ENCODE measurements at places on chromosomes 11 and 22.

DNA sequence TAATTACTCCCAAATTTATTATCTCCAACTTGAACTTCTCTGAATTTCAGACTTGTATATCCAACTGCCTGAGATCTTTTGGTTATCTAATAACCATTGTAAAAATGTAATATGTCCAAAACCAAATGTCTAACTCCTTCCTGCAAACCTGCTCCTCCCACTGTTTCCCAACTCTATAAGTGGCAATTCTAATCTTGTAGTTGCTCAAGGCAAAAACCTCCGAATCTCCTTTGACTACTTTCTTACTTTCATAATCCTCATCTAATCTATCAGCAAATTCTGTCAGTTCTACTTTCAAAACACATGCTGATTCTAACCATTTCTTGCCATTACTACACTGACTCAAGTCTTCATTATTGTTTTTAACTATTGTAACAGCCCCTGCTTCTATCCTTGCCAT, 55.7 kb downstream of the FAM168A start:
- DNase-seq: no peak

GRCh38 chr11:11884351-11884750, 42.6 kb downstream of the USP47 start:
- no peak for DNase-seq

GRCh38 chr22:42857845-42858481, 890 bp upstream of the ARFGAP3 start:
- peak; percentile 50 for DNase-seq

DNA sequence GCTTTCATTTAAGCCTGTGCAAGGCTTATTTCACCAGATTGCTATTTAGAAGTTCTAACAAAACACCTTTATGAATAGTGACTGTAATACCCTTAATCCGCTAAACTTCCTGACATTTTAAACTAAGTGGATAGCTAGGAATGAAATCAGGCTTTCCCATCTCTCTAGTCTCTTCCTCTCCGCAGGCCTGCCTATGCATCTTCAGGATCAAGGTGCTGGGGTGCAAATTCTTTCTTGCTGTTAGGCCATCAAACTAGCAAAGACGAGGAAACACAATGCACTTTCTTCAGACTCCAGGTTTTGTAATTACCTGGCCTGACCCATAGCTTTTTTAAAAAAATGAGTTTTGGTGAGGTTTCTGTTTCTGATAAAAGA, 149.4 kb downstream of the DBX1 start:
- DNase-seq: no peak

DNA sequence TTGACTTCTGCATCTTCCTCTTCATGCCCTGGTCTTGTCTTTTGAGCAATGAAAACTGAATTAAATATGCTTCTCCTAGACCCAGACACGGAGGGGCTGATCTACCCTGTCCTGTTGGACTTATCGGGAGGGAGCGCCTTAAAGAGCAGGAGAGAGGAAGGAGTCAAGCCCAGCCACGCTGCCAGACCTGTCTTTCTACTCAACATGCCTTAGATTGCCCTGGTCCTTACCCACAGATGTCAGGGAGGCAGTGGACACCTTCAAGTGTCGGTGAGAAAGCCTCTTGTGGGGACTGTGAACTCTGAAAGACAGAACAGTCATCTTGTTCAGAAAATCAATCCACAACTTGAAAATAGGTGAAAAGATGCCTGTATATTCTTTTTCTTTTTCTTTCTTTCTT, 61.8 kb downstream of the IRAG1 start:
- DNase-seq: no peak

DNA sequence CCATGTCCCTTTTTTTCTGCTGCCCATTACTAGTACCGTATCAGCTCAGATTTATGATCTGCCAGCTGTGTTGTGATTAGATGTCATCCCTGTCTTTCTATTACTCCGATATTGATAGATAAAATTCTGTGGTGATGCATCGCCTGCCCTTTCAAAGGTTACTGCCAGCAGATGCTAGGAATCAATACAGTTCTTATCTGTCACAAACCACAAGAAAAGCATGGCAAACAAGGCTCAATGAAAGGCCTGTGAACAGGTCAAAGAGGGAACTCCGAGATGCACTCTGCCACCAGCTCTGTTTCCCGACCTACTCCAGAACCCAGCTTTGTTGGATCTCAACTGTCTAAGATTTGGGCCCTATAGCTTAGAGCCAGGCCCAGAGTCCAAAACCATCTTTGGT, 246.0 kb downstream of the CADM1 start:
- DNase-seq: no peak

DNA sequence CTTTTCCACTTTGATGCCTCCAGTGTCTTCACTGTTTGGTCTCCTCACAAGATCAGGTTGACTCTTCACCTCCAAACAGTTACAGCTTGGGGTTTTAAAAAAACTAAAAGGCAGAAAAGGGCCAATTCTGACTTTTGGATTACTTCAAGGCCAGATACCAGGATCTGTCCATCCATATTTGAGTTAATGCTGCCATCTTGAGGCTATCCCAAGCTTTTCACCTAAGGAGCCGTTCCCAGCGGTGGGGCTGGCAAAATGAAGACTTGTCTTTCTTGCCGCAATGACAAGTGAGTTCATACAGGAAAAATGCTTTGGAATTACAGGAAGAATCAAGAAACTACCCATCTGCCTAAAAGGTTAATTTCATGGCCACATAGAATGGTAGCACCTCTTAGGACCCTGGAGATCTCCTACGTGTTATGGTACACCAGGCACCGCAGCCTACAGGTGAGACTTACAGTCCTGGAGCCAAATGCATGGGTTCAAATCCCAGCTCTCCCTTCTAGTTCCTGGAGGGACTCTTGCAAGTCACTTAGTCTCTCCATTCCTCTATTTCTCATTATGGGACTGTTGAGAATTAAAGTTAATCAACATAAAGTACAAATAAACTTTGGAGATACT, 6.0 kb upstream of the OR5B21 start:
- DNase-seq: no peak

DNA sequence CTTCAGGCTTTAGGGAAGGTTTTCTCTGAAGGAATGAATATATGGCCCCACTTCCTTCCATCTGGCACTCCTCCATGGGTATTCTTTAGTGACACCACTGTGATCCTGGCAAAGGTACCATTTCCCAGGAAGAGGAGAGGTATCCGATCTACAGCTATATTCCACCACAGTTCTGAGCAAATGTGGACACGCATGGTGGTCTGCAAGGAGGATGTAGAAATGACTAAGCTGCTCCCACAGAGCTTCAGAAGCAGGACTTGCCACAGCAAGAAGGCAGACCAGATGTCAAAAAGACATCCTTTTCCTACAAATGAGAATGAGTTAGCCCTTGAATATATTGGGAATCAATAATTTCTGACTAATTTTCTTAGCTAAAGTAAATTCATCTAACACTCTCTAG, 45.5 kb downstream of the ARFGAP2 start:
- no peak for DNase-seq

GRCh38 chr22:44202261-44202789, 21.6 kb downstream of the PARVG start:
- no peak for DNase-seq

- no peak for DNase-seq
These were observed 50.4 kb upstream of the CECR2 start for GRCh38 chr22:17318817-17319216.

- no peak for DNase-seq
These were observed 18.6 kb upstream of the DGCR8 start for GRCh38 chr22:20061481-20061861.

DNA sequence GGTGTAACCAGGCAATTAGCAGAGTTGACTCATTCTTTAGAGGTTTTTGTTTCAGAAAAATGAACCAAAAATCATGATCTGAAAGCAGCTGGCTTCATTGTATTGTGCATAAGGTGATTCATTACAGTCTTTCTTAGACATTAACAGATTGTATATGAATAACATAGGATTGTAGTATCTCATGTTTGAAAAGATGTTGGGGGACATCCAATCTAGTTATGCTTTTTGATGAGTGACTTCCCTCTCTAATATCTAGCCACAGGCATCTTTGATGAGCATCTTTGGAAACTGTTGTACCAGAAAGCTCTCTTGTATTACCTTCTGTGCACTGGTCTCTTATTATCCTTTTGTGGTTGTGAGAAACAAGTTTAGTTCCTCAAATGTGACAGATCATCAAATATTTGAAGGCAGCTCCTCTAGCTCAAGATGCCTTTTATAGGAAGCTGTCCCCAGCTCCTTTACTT, 8.3 kb downstream of the GRK3 start:
- DNase-seq: no peak

DNA sequence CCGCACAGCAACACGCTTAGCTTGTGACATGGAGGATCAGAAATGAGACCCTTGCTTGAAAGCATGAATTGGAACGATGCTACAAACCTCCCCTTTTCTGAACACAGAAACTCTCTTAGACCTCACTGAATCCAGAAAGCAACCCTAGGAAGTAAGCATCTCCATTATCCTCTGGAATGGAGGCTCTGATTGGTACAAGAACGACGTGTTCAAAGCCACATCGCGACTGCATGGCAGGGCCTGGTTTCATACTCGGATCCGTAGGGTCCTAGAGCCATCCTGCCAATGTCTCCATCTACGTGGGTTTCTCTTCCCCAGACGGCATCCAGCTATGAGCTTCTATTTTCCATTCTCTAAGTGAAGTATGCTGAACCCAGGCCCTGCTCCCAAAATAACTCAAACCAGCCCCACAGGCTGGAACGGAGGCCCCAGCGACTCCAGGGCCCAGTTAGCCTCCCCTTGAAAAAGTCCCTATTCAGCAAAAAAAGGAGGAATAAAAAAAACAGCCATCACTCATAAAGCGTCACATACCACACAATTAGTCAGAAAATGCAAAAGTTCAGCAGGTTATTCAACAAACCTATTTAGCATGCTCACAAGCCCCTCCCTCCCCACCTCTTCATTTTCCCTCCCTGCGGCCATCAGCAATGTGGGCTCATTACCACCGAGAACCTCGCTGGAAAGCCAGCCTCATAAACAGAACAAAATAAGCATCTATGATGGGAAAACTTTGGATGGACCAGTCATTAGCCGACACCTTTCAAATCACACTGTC, 7.1 kb upstream of the MN1 start:
- DNase-seq: no peak

GRCh38 chr11:73716153-73717056, 44.5 kb downstream of the RAB6A start:
- no peak for DNase-seq

DNA sequence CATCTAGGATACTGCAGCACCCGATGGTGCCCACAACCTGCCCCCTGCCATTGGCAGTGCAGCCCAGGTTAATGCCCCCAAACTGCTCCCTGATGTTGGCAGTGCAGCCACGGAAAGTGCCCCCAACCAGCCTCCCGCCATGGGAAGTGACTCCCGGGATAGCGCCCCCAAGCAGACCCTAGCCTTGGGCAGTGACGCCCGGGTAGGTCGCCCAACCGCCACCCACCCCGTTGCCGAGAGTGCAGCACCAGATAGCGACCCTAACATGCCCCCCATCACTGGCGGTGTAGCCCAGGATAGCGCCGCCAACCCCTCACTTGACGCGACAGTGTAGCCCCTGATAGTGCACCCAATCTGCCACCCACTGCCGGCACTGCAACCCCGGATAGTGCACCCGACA, 38.5 kb downstream of the C22orf42 start:
- no peak for DNase-seq

DNA sequence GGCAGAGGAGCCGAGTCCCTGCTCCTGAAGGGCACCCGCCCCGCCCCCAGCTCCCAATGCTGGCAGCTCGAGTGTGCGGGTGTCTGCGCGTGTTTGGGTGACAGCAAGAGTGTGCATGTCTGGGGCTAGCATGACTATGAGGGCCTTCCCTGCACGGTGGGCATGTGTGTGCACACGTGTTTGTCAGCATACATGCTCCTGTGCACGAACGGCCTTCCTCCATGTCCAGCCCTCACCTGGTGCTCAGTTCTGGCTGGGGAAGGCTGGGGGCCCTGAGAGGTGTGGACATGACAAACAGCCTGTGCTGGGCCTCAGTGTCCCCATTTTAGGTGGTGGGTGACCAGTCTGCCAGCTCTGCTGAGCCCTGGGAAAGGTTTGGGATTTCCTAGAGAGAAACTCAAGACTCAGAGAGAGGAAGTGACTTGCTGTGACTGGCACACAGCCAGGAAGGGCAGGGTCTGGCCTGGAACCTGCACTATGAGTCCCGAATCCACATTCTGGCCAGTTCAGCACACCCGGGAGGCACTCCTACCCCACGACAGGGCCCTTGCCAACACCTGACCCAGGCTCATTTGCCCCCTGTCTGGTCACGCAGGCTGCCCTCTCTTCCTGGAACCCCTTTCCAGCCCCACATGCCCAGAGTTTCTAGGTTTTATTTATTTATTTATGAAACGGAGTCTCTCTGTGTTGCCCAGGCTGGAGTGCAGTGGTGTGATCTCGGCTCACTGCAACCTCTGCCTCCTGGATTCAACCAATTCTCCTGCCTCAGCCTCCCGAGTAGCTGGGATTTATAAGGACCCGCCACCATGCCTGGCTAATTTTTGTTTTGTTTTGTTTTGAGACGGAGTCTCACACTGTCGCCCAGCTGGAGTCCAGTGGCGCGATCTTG, 3.3 kb upstream of the SHISA8 start:
- peak; percentile 35 for DNase-seq

Data from NCI-H2029 treated with DMSO at 0.1 percent for 48 hours (cell line).